ENCODE measurements at places on chromosomes 5 and 9.

DNA sequence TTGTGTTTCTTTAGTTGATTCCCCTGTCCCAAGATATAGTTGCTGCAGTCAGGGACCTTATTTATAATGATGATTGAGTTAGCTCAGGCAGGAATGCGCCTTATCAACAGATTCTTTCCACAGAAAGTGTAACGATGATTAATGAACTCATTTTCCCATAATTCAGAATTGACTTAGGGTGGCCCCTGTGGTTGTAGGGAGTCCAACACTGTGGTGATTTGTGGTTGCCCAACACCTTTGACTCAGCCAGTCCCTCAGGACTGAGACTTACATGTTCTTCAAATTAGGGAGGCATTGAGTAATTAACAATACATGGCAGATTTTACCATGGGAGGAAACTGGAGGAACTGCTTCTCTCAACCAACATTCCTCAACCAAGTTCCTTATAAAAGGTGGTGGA, 221.9 kb downstream of the GABRG2 start:
- DNase-seq, result no peak

DNA sequence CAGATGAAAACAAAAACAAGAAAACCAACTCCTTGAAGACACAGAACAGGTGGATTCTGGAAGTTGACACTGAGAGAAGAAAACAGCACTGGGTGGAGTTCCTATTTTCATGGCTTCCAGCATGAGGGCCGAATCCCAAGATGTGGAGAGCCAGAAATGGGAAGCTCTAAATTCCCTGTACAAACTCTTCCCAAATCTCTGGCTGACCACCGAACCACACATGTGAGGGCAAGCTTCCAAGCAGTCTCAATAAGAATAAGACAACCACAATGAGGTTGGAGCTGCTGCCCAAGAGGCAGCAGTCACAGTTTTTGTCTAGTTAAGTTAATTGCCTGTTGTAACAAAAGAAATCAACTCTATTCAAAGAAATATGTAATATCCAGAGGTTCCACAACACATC, 339.3 kb upstream of the SLC30A5 start:
- DNase-seq, result no peak

- no peak for DNase-seq
Observed at GRCh38 chr9:74245866-74246497, 251.2 kb upstream of the RORB start.

DNA sequence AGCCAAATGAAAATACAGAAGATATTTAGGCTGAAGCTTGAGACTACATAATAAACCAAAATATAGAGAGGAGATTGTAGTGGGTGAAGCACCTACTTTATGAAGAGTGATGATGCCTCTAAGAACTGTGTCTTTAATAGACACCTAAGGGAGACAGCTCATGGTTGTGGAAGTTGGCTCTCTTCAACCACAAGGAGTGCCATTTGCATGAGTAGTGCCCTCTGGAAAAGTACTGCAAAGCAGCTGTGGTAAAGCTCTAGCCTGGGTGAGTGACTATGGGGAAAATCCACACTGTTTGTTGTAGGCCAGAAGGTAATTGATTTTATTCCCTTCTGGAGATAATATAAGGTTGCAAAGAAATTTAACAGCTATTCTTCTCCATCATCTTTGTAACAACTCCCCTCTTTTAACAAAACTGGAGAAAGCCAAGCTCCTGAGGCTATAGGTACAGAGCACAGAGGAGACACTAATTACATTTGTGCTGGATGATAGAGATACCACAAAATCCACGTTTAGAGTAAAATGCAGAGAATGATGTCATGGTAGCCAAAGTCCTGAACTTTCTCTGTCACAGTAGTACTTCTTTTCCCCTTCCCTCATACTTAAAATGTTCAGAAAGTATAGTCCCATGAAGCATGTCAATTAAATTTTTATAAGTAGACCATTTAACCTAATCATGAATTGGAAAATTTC, 122.8 kb downstream of the STARD4 start:
- no peak for DNase-seq

DNA sequence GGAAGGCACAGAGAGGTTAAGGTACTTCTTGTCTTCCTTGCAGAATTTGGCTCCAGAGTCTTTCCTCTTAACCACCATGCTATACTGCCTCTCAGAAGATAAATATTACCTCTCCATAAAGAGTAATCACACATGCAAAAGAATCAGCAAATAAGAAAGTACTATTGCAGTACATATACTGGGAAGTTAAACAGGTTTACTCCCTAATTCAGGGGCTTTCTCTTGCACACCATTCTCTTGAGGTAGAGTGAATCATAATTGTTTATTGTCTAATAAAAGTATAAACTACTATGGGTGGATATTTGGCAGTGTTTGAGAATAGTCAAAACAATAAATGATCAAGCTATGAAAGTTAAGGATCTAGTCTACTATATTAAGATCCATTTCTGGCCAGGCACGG, 40.4 kb downstream of the SPINK5 start:
- no peak for DNase-seq

DNA sequence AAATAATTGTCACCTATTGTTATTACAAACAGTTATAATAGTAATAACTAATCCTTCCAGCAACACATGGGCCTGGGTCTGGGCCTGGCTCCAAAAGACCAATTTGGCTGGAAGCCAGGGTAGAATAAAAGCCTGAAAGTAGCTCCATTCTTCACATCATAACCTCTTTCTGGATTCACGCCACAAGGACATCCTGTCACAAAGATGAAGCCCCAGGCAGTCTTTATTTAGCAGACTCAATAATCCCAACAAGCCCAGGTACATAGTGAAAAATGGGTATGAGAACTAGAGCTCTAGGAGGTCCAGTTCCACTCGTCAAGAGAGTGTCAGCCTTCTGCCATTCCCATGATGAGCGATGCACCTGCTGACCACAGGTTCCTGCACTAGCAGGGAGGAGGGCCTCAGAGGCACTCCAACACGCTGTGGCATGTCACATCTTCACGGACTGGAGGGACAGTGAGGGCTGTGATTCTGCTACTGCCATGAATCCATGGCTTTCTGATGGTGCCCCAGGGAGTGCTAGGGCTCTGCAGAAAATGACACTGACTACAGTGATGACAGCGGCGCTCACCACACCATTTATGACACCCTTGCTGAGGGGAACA, 124.9 kb downstream of the SPOCK1 start:
- DNase-seq, result no peak

Data from aorta (tissue), 5 donors.